ENCODE measurements at places on chromosomes 16 and 17. TPM values are rescaled to one million over a fixed set of nuclear protein-coding genes. Genes with fewer than 3 reads are reported as not detected.

TLCD1 gene
- 3.1 TPM for total RNA-seq

SOX9 gene
- total RNA-seq, result 1.1 TPM

PDILT gene
- total RNA-seq, result not detected

CPPED1 gene
- total RNA-seq, result 25.6 TPM

SCNN1G gene
- total RNA-seq, result not detected

PRR11 gene
- 0.81 TPM for total RNA-seq

OR4D1 gene
- not detected for total RNA-seq

ARRB2 gene
- 63.8 TPM for total RNA-seq

IRX5 gene
- 1.1 TPM for total RNA-seq

NPIPA8 gene
- 18.8 TPM for total RNA-seq

KRT17 gene
- 2.8 TPM for total RNA-seq

All from posterior vena cava (tissue), 2 donors.